ENCODE measurements at places on chromosomes 11 and 22. TPM values are rescaled to one million over a fixed set of nuclear protein-coding genes. Genes with fewer than 3 reads are reported as not detected.

The LRP4 gene
- total RNA-seq, result 7.5 TPM

The PANX2 gene
- total RNA-seq, result 1.7 TPM

The TPCN2 gene
- 7.8 TPM for total RNA-seq

The MOGAT2 gene
- not detected for total RNA-seq

Data from glomerular endothelial cell (primary cell).